ENCODE measurements at places on chromosomes 16 and 17.

- no peak for DNase-seq
Observed at GRCh38 chr17:7745748-7746470, 28.4 kb downstream of the DNAH2 start.

- no peak for DNase-seq
Observed at GRCh38 chr17:64022611-64023063, 2.2 kb upstream of the ICAM2 start.

DNA sequence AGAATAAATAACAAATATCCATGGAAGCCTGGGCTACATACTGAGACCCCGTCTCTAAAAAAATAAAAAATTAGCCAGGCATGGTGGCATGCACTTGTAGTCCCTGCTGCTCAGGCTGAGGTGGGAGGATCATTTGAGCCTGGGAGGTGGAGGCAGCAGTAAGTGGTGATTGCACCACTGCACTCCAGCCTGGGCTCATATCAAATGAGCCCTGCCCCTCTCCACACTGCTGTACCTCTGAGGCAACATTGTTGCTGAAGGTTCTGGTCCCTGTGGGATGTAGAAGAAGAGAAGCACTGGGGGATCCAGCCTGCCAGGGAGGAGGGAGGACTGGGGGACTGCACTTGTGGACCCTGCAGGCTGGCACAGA lies 11.4 kb upstream of the ARHGAP23 start:
- DNase-seq: no peak

- DNase-seq: no peak
Observed at GRCh38 chr16:1895068-1895467, 23.1 kb upstream of the MEIOB start.

- DNase-seq: no peak
Observed at GRCh38 chr16:1291576-1291974, 17.9 kb upstream of the UBE2I start.

DNA sequence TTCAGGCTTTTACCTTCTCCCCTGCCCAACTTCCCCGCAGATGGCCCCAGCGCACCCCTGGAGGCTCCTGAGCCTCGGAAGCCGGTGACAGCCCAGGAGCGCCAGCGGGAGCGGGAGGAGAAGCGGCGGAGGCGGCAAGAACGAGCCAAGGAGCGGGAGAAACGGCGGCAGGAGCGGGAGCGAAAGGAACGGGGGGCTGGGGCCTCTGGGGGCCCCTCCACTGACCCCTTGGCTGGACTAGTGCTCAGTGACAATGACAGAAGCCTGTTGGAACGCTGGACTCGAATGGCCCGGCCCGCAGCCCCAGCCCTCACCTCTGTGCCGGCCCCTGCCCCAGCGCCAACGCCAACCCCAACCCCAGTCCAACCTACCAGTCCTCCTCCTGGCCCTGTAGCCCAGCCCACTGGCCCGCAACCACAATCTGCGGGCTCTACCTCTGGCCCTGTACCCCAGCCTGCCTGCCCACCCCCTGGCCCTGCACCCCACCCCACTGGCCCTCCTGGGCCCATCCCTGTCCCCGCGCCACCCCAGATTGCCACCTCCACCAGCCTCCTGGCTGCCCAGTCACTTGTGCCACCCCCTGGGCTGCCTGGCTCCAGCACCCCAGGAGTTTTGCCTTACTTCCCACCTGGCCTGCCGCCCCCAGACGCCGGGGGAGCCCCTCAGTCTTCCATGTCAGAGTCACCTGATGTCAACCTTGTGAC lies 3.6 kb downstream of the MAPK7 start:
- DNase-seq: no peak

- DNase-seq: peak; percentile 28
Observed at GRCh38 chr16:56860226-56861020, 4.6 kb upstream of the SLC12A3 start.

DNA sequence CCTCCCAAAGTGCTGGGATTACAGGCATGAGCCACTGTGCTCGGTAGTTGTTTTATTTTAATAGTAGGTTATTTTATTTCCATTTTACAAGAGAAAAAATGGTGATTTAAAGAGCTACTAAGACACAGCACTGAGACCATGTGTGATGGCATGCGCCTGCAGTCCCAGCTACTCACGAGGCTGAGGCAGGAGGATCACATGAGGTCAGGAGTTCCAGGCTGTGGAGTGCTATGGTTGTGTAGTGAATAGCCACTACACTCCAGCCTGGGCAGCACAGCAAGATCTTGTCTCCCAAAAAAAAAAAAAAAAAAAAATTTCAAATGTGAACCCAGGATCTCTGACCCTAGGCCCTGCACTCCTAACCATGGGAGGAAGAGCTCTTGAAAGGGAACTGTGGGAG lies 3.7 kb downstream of the SERPINF1 start:
- DNase-seq: no peak

GRCh38 chr16:80703131-80704071 lies 101.0 kb downstream of the CDYL2 start:
- DNase-seq: no peak

DNA sequence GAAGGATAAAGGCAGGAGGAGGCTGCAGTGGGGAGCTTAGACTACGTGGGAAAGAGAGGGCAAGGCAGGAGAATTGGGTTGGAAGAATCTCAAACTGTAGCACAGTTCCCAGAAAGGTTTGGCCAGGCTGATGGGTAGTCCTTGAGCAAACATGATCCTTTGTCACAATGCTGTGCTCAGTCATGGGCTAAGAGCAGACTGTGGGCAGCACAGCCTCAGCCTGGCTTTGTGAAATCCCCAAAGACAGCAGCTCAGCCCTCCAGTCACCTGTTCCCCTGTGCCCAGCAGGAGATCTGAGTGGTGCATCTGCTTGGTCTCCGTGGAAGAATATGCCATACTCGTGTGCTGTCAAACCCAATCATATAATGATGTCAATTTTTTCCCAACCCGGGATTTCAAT lies 10.6 kb upstream of the ENGASE start:
- no peak for DNase-seq

DNA sequence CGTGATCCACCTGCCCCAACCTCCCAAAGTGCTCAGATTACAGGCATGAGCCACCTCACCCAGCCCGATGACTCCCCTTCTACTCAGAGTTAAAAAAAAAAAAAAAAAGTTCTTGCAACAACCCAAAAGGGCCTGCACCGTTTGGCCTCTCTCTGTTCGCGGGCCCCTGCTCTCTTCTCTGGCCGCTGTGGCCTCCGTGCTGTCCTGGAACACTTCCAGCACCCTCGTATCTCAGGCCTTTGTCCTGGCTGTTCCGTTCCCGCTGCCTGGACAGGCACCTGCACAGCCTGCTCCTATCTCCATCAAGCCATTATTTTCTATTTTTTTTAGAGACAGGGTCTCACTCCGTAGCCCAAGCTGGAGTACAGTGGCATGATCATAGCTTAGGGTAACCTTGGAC lies 10.8 kb downstream of the MYO1C start:
- DNase-seq: no peak

DNA sequence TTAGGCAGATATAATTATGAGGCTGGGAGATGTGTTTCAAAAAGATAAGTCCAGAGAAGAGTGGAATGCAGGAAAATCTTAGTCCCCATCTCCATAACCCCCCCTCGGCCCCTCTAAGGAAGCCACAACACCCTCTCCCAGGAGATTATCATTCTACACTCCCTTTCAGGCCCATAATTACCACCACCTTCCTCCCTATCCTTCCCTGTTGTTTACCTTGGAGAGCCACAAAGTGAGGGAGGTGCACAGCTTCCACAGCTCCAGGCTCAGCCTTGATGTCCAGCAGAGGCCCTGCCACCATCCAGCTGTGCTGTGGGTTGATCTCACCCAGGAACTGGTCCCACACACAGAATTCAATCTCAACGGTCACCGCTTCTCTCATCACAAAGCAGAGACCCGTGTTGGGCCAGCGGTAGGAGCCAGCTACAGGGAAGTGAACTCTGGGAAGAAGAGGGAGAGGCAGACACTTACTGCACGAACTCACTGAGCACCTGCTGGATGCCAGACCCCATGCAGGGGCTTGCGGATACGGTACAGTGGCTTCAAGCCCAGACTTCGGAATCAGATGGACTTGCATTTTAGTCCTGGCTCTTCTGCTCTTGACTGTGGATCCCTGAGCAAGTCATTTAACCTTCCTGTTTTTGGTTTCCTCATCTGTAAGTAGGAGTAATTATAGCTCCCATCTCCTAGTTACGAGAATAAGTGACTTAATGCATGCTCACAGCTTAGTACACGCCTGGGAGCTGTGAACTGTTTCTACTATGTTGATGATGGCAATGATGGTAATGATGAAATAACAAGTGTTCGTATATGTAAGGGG lies 44.1 kb downstream of the MIS12 start:
- no peak for DNase-seq

DNA sequence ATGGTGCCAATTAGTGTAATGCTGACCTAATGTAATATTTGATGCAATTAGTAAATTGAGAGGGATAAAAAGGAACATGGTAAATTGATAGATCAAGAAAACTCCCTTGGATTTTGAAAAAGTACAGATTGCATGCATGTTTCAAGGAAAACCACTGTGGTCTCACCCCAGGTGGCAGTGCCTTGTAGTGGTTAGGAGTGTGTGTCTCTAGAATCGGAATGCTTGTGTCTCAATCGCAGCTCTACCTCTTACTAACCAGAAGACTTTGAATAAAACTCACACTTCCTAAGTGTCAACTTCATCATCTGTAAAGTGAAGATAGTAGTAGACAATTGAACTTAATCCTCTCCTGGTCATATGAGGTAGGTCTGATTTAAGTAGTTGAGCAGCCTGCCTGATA lies 128.9 kb upstream of the GOT2 start:
- DNase-seq: no peak

DNA sequence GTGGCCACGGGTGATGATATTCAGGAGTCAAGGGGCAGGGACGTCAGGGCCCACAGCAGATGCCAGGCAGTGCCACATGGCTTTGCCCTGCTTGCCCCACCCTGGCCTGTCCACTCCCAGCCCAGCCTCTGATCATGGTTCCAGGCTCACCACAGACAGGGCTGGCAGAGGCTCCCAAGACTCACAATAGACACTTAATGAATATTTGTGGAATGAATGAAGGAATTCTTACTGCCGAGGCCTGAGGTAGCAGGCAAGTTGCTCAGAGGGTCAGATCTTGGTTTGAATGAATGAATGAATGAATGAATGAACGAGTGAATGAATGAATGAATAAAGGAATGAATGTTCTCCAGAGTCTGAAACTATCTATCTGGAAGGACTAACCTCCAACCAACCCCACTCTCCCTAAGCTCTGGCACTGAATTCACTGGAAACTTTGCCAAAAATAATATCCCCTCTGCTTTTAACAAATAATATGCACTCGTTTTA lies 60.9 kb downstream of the RAI1 start:
- no peak for DNase-seq

DNA sequence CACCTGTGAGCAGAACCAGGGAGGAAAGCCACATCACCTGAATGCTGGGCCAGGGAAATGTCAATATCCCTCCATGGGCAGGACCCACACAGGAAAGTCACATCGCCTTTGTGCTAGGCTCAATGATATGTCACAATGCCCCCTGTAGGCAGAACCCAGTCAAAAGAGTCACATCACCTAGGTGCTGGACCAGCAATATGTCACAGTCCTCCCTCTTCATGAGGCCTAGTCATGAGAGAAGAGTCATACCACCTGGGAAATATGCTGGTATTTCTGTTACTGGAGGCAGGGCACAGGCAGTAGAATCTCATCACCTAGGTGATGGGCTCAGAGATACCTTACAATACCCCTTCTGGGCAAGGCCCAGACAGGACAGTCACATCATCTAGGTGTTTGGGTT lies 1843.4 kb downstream of the TP53TG3F start:
- no peak for DNase-seq

DNA sequence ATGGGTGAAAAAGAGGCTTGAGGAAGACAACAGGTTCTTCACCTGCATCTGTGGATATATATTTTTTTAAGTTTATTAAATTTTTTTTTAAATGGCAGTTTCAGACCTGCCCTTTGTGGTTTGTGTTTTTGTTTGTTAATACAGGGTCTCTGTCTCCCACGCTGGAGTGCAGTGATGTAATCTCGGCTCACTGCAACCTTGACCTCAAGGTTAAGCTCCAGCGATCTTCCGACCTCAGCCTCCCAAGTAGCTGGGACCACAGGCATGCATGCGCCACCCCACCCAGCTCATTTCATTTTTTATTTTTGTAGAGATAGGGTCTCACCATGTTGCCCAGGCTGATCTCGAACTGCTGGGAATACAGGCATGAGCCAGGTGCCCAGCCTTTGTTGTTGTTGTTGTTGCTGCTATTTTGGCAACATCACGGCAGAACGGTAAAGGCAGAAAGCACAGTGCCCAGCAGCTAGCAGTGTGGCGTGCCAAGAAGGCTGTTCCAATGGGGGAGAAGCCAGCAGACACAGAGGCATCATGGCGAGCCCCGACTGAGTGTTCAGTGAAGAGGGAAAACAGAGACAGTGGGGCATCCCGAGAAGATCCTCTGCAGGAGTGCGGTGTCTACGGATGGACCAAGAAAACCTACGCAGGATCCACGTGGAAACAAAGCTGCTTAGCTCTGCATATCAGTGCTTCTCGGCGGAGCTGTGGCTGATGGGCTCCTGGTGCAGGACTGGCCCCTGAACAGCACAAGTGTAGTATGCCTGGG lies 19.6 kb downstream of the TMC6 start:
- DNase-seq: no peak

DNA sequence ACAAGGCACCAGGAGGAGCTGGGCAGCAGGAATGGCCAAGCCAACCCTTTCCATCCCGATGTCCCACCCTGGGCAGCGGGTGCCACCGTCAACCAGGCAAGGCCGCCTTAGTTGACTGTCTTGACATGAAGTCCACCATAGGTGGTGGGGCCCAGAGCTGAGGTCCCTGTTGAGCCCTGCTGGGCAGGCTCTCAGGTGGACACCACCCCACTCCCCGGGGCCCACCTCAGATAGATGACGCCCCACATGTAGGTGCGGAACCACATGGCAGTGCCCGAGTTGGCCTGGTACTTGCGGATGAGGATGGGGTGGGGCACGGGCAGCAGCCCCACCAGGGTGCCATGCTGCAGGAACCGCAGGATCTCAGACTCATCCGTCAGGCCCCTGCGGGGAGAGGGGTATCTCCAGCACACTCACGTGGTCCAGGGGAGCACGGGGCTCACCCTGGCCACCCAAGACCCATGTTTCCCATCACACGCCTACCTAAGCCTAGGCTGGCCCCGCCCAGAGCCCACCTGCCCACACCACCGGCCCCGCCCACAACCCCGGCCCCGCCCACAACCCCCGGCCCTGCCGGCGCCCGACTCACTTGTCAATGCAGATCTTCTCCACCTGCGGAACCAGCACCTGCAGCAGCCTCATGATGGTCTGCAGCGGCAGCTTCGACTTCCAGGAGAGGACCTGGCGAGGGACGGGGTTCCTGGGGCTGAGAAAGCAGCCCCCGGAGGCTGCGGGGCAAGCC lies 16.2 kb downstream of the OTOP3 start:
- DNase-seq: no peak

- DNase-seq: peak; percentile 23
Observed at GRCh38 chr17:50931144-50931908, 65.2 kb upstream of the TOB1 start.

- no peak for DNase-seq
Observed at GRCh38 chr17:37743612-37743874, 1.3 kb downstream of the HNF1B start.

- no peak for DNase-seq
Observed at GRCh38 chr16:57169327-57169726, 16.5 kb downstream of the PSME3IP1 start.

GRCh38 chr17:75457047-75457654 lies 716 bp downstream of the TMEM94 start:
- DNase-seq: no peak

GRCh38 chr16:16096121-16096857 lies 127.0 kb downstream of the ABCC6 start:
- no peak for DNase-seq

GRCh38 chr17:51640108-51640622 lies 379.8 kb downstream of the UTP18 start:
- no peak for DNase-seq

GRCh38 chr16:84354306-84354705 lies 14.0 kb upstream of the ATP2C2 start:
- no peak for DNase-seq

GRCh38 chr16:30112197-30113030 lies 923 bp downstream of the GDPD3 start:
- peak; percentile 36 for DNase-seq

Data from activated CD4-positive, alpha-beta T cell treated with anti-CD3 and anti-CD28 coated beads, Interleukin-2, amount 50 U/mL, for 4 hours (primary cell).